HepG2 (cell line): ENCODE measurements at places on chromosomes 2 and 18. TPM values are rescaled to one million over a fixed set of nuclear protein-coding genes. Genes with fewer than 3 reads are reported as not detected.

- DNase-seq = peak; percentile 55
Measured at GRCh38 chr2:137910641-137911040, 53.6 kb upstream of the HNMT start.

The EMILIN1 gene
- total RNA-seq = 4.0 and 9.7 TPM in 2 replicates

The ECEL1 gene
- total RNA-seq = not detected in 2 replicates

DNA sequence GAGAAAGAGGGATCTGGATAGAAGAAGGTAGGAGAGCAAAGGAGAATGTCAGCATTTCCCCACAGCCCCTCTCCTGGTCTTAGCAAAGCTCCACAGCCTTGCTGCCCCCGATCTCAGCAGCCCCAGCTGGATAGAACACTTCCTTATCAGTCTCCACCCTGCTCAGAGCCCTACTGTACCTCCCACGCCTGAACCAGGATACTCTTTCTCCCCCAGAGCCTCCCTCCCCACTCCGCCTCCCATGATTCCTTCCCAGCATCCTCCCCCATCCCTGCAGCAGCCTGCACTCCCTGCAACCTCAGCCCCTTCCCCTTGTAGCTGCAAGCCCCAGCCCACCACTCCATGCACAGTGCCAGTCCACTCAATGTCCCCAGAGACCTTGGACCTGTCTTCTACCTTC, 25.8 kb downstream of the PLB1 start:
- no peak for DNase-seq

GRCh38 chr2:74071426-74071825, 76.3 kb downstream of the BOLA3 start:
- DNase-seq = no peak

DNA sequence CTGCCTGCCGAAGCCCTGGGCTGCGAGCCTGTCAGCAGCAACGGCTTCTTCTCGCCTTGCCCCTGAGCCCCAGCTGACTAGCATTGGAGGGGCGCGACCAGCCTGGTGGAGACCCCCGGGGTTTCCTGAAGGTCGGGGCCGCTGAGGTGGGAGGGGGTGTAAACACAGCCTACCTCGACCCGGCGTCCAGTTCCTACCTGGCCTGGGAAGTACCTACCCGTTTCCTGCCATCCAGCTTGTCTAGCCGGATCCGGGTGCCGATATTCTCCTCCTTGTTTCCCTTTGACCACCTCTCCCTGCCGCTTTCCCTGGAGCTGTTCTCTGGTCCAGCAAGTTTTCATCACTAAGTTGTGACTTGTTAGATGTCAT, 511 bp downstream of the MOB4 start:
- peak; percentile 29 for DNase-seq
